ENCODE measurements at places on chromosomes 2 and 18.

DNA sequence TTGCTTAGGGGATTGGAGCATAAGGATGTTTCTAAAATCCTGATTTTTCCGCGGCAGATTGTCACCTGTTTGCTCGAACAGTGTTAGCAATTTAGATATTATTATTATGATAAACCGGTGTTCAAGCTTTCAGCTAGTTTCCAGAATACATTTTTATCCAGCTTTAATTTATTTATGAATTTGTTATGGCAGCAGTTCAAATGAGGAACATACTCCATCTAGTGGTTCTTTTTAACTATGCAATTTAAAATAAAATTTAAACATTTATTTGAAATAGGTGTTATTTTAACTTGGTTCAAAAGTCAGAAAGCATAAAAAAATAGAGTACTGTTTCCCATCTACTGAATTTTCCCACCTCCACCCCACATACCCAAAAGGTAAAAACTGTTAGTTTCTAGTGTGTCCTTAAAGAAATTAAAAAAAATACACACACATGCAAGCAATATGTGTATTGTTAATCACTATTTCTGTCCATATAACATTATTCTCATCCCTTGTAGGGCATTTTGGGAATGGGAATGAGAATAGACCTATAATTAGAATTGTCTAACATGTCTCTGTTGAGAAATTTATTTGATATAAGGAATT lies 23.2 kb downstream of the ACOXL start:
- DNase-seq, result no peak

GRCh38 chr18:60754413-60755009 lies 381.9 kb upstream of the MC4R start:
- DNase-seq, result no peak

DNA sequence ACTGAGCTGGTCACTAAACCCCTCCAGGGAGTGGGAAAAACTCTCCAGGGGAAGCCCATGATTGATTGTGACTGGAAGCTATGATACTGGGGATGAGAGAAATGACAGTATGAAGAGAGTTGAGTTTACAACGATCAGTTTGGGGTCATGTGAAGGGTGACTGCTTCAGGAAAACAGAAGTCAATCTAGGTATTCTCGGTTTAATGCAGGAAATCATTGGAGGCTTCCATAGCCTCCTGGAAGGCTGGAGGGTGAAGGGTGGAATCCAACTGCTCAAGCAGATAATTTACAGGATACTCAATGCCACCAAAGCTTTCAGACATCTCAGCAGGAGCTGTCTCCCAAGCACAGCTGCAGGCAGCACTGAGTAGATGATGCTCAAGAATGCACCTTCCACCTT lies 154.6 kb downstream of the ZNF516 start:
- DNase-seq, result no peak

DNA sequence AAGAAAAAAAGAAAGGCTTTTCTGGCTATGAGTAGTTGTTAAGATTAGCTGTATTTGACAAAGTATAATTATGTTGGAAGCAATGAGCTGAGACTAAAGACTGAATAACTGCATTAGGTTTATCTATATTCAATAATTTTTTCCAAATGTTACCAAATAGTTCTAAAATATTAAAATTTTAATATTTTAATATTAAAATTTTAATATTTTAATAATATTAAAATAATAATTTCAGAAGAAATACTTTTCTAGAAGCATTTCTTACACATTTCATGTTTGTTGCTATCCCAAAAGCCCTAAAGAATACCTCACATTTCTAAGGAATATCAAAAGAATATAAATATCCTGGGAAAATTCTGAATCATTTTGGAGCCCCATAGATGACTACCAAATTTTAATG lies 74.7 kb downstream of the LRP2 start:
- DNase-seq, result no peak

DNA sequence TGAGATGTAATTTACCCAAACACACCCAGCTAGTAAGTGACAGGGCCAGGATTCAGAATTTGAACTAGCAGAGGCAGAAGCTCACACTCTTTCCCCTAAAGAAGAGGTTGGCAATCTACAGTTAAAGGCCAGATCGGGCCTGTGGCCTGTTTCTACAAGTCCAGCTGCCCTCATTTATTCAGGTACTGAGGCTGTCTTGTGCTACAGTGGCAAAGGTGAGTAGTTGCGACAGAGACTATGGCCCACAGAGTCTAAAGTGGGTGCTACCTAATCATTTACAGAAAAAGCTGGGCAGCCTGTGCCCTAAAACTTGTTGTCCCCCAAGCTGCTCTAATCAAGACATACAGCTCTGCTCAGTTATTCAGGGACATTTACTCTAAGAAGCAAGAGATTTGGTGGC lies 86.8 kb downstream of the RTN4 start:
- no peak for DNase-seq

DNA sequence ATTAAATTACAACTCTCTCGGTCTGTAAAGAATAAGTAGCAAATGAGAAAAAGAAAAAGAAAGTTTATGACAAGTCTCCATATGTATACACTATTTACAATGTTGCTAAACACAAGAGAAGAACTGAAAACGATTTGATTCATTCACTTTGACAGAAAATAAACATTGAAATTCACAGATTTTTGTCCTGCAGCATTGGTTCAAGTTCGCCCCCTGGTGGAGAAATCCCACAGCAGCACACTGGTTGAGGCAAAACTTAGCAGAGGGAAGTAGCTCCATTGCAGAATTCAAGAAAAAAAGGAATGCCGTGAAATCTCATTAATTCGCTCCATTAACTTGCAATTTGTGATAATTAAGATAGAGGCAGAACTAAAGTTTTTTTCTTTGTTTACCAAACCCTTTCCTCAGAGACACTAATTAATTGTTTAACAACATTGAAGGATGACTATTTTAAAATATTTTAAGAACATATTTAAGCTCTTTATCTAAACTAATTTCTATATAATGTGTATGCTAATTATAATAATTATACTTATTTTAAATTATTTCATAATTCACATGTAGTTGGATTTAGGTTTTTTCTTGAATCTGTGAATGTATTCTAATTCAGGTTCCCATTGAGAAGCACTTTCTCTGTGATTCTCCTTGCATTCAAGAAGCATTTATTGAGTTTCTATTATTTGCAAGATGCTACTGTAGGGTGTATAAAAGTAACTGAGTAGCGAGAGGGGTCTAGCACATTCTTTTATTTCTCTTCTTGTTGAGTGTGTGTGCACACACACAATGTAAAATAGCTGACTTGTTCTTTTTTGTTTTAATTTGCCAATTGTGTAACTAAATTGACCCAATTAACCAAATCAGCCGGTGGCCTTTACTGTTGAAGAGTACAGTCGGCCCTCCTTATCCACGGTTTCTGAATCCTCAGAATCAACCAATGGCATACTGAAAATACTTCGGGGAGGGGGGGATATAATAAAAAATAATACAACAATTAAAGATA lies 74.1 kb downstream of the COL4A3 start:
- peak; percentile 72 for DNase-seq

GRCh38 chr2:11373096-11373495 lies 28.7 kb upstream of the ROCK2 start:
- no peak for DNase-seq

Measured in left kidney (tissue), 8 donors.